ENCODE measurements at places on chromosomes 12 and 14.

DNA sequence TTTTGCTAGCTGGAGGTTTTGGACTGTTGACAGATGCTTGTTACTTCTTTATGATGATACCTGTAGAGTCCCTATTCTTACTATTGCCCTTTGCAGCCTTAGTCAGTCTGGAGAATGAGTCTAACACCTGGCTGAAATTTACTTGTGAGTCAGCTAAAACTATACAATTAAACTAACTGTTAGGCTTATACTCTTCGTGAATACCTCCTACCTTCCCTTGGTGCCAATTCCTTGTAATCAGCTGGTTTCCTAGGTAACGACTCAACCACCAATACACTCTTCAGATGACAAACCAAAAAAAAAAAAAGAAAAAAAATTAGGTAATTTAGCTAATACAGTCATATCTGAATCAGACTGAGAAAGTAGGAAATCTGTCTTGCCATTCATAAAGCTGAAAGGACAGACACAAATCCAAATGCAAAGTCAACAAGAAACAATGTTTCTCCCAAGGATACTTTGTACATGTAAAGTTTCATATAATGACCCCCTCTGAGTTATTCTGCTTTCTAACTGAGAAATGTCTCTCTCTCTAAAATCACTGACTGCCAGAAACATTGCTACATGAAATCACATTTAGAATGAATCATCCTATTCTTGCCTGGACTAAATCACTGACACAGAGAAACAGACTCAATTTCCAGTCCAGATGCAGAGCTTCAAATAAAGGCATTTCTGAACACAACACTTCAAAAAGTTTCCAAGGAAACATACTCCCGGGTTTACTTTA lies 56.5 kb upstream of the CDKL1 start:
- no peak for DNase-seq

GRCh38 chr14:101891471-101891870 lies 72.9 kb upstream of the DYNC1H1 start:
- no peak for DNase-seq

GRCh38 chr12:25788707-25789442 lies 169.6 kb upstream of the RASSF8 start:
- DNase-seq: no peak

DNA sequence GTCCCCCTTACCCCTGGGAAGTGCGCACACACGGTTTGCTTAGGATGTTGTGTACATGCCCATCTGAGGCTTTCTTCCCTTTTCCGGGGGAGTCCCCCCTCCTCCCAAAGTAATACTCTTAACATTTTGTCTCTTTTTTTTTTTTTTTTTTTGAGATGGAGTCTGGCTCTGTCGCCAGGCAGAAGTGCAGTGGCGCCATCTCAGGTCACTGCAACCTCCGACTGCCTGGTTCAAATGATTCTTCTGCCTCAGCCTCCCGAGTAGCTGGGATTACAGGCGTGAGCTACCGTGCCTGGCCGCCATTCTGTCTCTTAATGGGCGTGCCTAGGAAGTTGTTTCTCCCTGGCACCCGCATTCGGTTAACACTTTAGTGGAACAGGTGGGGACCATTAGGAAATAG lies 4.5 kb upstream of the GMFB start:
- DNase-seq: no peak

DNA sequence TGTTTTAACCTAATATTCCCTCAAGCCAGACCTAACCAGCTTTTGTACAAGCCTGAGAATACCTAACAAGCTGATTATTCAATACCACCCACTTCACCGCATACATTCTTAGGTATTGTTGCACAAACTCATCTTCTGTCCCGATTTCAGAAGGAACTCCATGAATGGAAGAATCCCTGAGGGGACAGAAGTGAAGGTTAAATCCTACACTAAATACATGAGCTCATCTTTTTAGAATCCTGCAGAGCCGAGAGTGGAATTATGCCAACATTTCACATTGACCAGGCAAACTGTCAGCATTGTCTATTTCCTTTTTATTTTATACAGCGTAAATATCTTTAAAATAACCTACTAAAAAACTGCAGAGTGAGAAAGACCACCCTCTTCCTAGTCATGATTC lies 140.7 kb upstream of the PRICKLE1 start:
- no peak for DNase-seq

All from stimulated activated CD8-positive, alpha-beta memory T cell treated with anti-CD3 and anti-CD28 coated beads, Interleukin-2, amount 100 ng/mL, for 48 hours (primary cell).